NCI-H526 treated with DMSO at 0.1 percent for 48 hours (cell line): ENCODE measurements at places on chromosomes 16 and 17.

GRCh38 chr16:67165121-67166078 lies 855 bp downstream of the HSF4 start:
- DNase-seq: no peak

DNA sequence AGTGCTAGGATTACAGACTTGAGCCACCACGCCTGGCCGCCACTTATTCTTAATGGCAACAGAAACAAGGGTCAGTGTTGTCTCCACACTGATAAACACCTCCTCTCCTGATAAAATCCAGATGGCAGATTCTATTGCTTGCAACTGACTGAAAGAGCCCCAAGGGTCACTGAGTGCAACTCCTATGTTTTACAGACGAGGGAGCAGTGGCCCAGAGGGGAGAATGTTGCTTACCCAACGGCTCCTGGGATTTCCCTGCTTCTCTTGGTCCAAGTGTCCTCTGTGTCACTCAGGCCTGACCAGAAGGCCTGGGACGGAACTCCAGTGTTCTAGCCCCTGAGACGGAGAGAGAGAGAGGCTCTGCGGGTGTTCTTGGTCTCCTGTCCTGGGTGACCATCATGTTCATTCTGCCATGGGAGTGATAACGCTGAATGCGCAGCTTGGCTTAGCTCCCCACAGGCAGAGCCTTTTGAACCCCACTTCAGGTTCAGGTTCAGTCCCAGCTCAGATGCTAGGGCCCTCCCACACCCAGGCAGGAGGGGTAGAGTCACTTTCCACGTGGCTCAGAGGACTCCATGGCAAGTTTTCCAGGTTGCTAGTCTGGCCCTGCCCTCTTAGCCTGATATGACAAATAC lies 77.3 kb upstream of the NLRP1 start:
- DNase-seq: no peak

DNA sequence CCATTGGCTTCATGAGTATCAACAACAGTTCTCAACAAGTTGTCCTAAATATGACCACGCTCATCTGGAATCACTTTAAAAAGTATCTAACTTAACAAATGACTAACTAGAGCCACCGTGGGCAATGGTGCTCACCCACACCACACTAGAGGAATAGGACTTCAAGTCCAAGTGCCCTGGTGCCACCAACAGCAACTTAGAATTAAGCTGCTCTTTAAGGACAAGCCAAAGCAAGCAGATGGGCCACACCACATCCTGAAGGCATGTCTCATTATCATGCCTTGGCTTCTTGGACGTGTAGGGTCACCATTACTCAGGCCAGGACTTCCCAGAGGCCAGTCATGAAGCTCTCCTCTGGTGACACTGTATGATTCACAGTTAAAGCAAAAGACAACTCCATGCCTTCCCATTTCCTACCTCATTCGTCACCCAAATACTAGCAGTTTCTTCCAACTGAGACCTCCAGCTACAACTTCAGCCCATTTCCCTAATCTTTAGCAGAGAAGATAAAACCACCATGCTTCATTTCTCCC lies 9.4 kb upstream of the SLC6A4 start:
- no peak for DNase-seq

- no peak for DNase-seq
These were observed 16.8 kb downstream of the SDR42E1 start for GRCh38 chr16:81994485-81994884.

DNA sequence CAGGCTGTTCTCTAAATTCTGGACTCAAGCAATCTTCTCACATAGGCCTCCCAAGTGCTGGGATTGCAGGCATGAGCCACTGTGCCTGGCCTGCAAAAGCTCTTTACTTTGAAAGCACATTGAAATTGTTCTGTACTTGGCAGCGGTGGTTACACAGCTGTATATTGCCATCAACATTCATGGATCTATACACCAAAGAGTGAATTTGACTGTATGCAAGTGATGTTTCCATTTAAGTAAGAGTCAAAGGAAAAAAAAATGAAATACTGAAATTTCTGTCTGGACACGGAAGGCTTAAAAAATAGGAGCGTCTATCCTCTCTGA lies 450.6 kb upstream of the PSMD7 start:
- no peak for DNase-seq

- DNase-seq: no peak
These were observed 86.8 kb upstream of the WSB1 start for GRCh38 chr17:27207073-27207513.

- no peak for DNase-seq
These were observed 45.7 kb upstream of the CSNK2A2 start for GRCh38 chr16:58243528-58244004.
